ENCODE measurements at places on chromosomes 16 and 17. TPM values are rescaled to one million over a fixed set of nuclear protein-coding genes. Genes with fewer than 3 reads are reported as not detected.
A peak's percentile ranks its signal among the peaks of the same experiment; 100 is the strongest.

- DNase-seq, result no peak
Observed at GRCh38 chr17:61179380-61179806, 220.2 kb upstream of the TBX2 start.

DNA sequence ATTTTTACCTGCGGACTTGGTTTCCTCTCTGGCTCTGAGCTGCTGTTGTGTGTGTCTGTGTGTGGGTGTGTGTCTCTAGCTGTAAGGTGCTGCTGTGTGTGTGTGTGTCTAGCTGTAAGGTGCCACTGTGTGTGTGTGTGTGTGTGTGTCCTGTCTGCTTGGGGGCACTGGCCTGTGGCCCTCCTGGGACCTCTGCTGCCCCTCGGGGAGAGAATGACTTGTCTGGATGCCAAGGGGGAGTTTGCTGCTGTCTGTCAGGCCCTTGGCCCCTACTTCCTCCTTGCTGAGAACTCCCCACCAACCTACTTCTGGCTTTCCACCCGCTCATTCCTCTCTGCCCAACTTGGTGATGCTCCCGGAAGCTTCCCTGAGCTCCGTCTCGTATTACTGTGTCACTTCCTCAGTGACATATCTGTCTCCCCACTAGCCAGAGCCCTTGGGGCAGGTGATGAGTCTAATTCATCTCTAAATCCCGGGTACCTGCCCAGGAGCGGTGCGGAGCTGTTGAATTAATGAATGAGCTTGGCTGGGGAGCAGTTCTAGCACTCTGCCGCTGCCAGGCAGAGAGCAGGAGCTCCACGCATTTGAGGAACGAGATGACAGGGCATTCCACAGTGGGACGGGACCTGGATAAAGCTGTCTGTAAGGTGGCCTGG is 3.5 kb upstream of the LASP1NB start:
- DNase-seq, result peak; percentile 44

GRCh38 chr17:29716566-29716965 is 93.9 kb upstream of the CORO6 start:
- no peak for DNase-seq

GRCh38 chr16:65154321-65154720 is 32.5 kb upstream of the CDH11 start:
- no peak for DNase-seq

GRCh38 chr16:64381979-64382378 is 739.9 kb downstream of the CDH11 start:
- DNase-seq, result no peak

- DNase-seq, result no peak
Observed at GRCh38 chr17:79065105-79065670, 9.4 kb upstream of the ENGASE start.

DNA sequence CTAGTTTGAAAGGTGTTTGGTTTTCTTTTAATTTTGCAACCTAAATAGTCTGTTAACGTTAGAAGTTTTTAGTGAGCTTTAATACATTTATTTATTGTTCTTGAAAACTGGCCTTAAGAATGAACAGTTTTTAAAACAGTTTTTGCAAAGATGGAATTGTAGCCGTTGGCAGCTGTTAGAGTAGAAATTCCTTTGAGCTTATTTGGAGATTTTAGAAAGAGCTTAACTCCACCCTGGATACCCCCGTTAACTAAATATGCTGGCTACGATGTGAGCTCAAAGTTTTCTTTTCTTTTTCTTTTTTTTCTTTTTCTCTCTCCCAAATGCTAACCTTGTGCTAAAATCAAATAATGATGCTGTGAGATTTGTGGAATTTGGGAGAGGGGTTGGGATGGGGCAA is 75.2 kb downstream of the COX10 start:
- DNase-seq, result no peak

- peak; percentile 99 for DNase-seq
Observed at GRCh38 chr17:64975318-64976087, 56.2 kb upstream of the LRRC37A3 start.

DNA sequence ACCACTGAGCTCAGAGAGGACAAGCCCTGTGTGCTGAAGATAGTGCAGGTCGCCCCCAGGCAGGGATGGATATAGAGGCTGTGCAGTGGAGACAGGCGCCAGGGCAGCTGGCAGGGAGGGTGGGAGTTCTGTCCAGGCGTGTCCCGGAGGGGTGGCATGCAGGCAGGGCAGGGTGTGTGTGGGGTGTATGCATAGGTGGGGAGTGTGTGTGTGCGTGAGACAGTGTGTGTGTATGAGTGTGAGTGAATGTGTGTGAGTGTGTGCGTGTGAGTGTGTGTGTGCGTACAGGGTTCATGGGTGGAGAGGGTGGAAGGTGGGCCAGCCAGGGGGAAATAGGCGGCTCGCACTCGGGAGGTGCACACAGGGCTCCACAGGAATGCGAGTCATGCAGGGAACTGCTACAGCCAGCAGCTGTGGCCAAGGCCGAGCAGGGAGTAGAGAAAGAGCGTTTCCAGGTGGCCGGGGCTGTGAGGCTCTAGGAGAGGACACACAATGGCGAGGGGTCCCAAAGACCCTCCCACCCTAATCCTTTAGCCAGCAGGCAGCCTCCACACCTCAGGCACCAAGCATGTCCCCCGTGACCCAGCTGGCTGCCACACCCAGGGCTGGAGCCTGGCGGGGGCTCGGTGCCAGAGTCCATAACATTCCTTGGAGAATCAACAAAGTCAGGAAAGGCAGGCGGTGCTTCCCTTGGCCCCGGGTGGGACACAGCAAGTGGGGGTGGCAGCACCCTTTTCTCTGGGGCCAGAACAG is 4.6 kb downstream of the PLCD3 start:
- DNase-seq, result peak; percentile 88

GRCh38 chr16:695355-696089 is 5.3 kb upstream of the WDR24 start:
- DNase-seq, result no peak

DNA sequence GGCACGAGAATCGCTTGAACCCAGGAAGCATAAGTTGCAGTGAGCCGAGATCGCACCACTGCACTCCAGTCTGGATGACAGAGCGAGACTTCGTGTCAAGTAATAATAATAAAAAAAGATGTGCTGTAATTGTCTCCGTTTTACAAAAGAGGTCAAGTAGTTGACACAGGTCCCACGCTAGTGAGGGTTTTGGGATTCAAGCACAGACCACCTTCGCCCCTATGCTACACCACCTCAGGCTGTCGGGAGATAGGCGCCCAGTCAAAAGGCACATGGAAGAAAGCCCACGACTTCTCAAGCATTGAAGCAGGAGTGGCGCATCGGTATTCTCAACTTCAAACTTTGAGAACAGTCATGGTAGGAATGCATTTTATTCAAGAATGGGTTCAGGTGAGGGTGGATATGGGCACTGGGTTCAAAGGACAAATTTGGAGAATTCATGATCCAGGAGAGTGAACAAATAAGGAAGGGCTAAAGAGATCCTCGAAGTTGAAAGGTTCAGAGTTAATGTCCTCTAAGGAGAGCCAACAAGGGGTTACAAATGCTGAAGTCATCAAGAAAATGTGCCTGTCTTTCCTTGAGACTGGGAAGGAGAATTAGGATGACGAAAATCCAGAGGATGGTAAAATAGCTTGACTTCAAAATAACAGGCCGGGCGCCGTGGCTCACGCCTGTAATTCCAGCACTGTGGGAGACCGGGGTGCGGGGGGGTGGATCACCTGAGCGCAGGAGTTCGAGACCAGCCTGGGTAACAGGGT is 1.4 kb upstream of the AMZ2 start:
- DNase-seq, result peak; percentile 73

The ATP1B2 gene
- 5.3 TPM for total RNA-seq
